ENCODE measurements at places on chromosomes 6 and 20.

- DNase-seq: peak; percentile 72
Observed at GRCh38 chr20:1185790-1186334, 1.1 kb upstream of the TMEM74B start.

GRCh38 chr6:143884216-143884900, 20.1 kb downstream of the ZC2HC1B start:
- no peak for DNase-seq

DNA sequence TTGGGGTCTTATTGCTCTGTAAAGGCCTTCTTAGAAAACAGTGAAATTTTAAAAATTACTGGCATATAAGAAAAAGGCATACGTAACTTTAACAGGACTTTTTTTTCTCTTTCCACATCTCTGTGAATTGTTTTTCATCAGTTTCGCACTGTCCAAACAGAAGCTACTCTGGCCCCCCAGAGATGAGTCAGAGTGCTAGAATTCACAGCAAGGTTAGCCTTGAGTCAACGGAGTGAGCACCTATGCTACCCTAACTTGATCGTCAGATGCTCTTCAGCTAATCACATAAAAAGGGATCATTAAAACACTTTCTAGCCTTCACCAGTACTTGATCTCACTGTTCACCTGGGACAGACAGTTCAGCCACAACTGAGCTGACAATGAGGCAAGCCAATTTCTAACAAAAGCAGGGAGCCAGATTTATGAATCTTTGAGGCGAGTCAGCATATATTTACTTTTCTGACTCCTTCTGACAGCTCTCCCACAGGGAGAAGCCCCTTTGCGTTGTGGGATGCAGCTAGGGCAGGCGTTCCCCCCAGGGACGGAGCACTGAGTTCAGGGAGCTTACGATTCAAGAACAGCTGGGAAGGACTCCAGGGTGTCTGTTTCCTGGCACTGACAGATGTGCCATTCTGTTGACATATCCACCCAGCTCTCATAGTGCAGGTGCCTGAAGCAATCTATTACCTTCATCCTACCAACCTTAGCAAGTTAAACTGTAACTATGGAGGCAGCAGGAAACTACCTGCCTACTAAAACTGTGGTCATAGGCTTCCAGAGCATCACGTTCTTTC, 46.4 kb upstream of the SPDEF start:
- no peak for DNase-seq

DNA sequence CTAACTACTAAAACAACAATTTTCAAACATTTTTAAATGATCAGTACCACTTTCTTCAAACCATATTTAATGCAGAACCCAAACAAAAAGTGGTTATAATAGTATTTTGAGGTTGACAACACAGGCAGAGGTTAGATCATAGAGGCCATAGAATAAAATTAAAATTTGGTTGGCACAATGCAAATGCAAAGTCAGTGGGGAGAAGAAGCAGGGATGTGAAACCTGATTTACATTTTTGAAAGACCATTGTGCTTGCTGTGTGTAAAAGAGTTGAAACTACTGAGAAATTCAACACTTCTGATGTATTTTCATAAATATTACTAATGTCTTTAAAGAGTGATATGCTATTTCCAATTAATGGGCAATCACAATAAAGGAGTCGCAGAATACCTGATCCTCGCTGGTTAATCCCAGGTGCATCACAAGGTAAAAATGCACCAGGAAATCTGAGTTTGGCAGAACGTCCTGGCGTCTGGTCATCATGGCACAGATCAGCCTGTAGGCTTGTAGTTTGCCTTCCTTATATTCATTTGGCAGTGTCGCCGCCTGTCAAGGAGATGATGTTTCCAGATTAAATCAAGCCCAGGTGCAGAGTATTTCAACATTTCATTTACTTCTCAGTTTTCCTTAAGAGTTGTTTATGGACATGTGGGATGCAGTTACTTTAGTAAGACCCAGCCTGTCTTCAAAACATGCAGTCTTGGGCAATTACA, 141.2 kb downstream of the RALGAPA2 start:
- DNase-seq: no peak

DNA sequence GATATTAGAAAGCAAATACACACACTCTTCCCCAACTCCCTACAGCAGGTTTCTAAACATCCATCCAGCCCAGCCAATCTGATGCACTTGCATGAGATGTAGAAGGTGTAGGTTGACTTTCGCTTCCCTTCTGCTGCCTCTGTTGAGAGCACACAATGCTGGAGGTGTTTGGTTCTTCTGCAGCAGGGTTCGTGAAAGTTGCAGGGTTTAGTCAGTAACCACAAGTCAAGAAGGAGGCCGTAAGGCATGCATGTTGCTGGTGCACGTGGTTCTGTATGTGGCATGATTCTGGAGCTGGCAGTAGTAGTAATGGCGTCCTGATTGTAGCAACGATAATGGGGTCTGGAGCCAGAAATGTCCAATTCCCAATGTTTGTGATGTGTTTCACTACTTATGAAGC, 53.0 kb downstream of the DEK start:
- peak; percentile 79 for DNase-seq

DNA sequence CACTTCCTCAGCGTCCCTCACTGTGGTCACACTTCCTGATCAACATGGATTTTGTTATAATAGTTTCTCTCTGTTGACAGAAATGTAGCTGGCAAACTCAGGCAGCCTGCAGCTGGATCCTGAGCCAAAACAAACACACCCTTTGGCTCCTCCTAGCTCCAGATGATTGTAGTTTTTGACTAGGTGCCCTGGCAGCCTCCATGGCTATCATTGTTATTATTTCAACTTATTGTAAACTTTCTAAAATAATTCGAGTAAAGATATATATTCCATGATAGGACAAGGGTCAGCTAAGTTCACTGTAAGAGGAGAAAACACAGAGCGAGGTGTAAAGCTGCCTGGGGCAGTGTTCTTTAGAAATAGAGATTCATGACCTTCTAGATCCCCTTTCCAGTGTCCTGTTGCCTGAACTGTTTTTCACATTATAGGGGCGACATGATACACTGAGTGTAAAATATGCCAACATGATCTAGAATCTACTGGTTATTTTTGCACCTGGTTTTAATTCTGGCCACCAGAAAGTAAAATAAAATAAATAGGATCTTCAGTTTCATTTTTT, 98.2 kb upstream of the HDGFL1 start:
- no peak for DNase-seq

GRCh38 chr20:51661609-51662178, 106.5 kb downstream of the ATP9A start:
- DNase-seq: peak; percentile 92

GRCh38 chr6:63347599-63347998, 27.8 kb upstream of the LGSN start:
- DNase-seq: no peak

GRCh38 chr6:162962093-162962492, 234.3 kb downstream of the PACRG start:
- no peak for DNase-seq

DNA sequence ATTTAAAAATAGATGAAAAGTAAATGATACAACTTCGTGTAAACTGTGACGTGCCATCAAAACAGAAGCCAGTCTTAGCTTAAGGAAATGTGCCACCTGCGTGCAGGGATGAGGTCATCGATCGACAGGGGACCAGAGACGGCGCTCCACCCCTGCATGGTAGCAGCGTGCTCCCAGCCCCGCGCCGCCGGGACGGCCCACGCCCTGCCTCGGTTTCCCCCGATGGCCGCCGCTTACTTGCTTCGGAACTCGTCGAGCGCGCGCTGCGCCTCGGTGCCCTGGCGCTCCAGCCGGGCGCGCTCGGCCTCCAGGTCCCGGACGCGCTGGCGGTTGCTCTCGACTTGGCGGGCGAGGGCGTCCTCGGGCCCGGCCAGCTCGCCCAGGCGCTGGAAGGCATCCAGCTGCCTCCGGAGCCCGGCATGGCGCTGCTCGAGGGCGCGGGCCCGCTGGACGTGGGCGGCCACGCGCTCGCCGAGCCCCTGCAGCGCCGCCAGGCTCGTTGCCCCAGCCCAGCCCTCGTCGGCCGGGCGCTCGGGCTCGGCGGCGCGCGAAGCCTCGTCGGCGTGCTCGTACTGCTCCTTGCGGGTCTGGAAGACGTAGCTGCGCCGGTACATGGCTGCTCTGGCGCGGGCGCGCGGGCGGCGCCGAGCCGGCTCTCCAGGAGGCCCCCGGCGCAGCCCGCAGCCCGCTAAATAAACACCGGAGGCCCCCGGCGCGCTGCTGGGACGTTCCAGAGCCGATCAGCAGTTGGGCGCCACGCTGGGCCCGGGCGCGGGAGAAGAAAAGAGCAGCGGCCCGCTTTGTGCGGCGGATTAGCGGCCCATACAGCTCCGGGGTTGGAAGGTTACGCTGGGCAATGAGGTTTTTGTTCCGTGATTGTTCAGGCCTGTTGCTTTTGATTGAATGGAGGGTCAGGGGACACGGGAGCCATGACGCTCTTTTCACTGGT, at the start of gene BFSP1:
Gene BFSP1, minus strand, starts transcription at position 664 of the 949 bp plus-strand sequence. Its CDS starts 50 bp downstream, at position 614.
- DNase-seq: peak; percentile 73

DNA sequence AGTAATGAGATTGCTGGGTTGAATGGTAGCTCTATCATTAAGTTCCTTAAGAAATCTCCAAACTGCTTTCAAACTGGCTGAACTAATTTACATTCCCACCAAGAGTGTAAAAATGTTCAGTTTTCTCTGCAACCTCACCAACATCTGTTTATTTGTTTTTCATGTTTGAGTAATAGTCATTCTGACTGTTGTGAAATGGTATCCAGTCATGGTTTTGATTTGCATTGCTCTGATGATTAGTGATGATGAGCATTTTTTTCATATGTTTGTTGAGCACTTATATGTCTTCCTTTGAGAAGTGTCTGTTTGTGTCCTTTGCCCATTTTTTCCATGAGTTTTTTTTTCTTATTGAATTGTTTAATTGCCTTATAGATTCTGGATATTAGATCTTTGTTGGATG, 24.9 kb downstream of the DEFB125 start:
- DNase-seq: no peak

GRCh38 chr6:150176152-150176551, 33.3 kb downstream of the PPP1R14C start:
- DNase-seq: no peak

DNA sequence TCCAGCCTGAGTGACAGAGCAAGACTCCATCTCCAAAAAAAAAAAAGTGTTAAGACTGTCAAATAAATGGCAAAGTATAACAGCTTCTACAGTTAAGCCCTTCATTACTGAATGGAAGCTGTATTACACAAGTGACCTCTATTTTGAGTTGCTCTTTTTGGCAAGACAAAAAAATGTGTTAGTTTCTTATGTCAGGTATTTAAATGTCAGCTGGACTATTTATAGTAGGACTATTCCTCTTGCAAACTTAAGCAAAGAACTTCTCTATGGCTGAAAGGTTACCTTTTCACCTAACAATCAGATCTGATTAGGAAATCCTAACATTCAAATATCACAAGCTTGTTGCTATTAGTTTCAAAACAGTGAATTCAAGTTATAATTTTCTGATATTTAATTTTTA, 12.4 kb downstream of the UBE2V1 start:
- DNase-seq: no peak

DNA sequence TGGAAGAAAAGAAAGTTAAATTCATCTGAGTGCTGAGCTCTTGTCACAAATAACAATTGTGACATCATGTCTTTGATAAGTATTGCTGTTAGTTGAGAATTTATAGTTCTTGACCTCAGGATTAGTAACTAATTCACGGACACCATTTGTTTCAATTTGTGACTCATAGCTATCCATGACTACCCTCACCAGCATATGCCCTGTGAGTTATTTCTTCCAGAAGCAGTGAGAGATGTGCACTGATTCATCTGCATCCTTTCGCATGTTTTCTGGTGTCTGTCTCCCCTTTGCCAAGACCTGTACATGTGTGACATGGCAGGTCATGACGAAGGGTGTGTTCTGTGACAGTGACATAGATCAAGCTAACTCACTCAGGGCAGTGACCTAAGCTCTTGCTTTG, 86.9 kb downstream of the SOBP start:
- DNase-seq: peak; percentile 28

DNA sequence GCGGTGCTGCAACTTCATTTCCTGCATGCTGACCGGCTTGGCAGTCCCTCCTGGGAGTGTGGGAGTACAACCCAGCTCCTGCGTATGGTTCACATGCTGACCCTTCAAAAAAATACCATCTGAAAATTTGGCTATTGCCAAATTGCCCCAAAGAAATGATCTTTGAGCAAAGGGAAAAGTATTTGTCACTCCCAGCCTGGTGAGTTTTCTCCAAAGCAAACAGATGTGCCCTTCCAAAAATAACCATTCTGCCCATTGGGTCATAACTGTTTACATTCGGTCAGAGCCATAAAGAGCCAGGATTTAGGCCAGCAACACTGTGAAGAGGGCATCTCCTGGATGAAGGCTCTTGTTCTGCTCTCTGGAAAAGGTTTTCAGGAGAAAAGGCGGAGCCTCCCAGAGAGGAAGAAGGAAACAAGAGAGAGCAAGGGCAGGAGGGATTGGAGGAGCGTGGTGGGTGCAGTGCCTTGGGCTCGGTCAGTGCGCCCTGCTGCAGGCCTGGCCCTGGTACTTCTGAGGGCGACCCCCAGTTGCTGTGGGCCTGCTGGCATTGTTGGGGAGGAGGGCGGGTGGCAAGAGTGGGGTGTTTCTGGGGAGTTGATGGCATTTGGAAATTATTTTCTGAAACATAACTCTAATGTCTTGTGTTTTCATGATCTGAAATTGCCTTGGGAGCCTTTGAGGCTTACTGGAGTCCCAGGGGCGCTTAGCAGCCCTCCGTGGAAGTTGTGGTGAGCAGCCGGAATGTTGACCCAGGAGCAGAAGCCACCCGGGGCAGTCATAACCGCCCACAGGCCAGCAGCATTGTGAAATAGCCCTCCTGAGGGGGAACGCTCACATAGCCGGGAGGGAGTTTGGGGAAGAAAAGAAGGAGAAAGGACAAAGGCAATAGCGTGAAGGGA, 248.4 kb downstream of the MYLK4 start:
- DNase-seq: no peak

DNA sequence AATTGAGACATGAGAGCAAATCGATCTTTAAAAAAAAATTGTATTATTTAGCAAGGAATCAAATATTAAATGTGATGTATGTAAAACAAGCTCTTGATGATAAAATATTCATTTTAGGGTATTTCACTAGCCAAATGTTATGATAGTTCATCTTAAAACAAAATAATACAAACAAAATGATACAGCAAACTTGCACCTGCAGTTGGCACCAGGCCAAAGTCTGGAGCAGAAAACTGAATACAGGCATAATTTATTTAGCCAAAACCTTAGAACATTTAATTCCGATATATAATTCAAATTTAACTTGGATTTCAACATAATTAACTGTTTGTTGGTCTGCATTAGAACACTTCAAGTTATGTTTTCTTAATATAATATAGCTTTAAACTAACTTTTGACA, 60.9 kb downstream of the EPHA7 start:
- DNase-seq: no peak

- peak; percentile 46 for DNase-seq
Observed at GRCh38 chr6:119669221-119669620, 319.7 kb upstream of the MAN1A1 start.

DNA sequence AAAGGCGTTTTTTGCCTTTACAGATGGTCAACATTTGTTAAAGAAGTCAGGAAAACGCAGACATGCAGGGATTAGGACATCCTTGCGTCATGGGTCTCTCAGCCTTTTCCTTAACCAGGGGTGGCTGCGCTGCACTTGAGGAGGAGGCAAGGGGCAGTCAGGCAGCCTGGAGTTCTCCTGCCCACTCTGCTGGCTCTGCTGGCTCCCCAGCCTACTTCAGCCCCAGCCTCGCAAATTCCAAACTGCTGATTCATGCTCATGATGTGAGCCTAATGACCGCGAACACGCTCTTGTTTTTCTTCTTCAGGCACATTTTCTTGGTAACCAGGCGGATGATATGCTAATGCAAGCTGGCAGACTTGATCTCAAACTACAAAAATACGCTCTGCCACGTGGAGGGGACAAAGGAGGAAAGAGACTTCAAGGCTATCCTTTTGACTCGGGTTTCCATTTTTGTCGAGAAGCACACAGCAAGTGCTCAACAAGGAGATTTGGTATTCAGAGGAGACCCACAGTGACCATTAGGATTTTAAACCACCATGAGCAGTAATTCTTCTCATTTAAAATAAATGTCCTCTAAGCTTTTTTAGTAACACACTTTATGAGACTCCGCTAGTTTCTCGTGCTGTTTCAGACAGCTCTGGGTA, 290.3 kb upstream of the STXBP5 start:
- peak; percentile 47 for DNase-seq
